Activated naive CD8-positive, alpha-beta T cell treated with anti-CD3 and anti-CD28 coated beads, Interleukin-2, amount 50 U/mL, for 24 hours (primary cell): ENCODE measurements at places on chromosomes 13 and 19.

GRCh38 chr19:13095934-13096927 lies 6.4 kb downstream of the LYL1 start:
- no peak for DNase-seq

DNA sequence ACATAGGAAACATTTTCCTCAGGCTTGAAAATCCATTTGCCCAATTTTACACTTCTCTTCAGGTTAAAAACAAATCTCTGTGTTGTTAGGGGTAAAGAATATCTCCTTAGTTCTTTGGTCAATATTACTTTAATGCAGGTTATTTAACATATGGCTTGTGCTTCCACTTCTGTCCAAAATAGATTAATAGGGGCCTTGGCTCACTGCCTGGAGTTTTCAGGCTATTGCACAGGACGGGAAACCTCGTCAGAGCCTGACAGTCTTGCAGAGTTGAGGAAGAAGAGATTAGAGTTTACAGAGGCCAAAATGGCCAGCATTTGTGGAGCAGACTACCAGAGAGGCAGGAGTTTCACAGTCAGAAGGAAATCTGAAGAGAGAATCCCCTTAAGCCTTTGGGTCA lies 863.9 kb upstream of the GPC6 start:
- DNase-seq, result no peak

DNA sequence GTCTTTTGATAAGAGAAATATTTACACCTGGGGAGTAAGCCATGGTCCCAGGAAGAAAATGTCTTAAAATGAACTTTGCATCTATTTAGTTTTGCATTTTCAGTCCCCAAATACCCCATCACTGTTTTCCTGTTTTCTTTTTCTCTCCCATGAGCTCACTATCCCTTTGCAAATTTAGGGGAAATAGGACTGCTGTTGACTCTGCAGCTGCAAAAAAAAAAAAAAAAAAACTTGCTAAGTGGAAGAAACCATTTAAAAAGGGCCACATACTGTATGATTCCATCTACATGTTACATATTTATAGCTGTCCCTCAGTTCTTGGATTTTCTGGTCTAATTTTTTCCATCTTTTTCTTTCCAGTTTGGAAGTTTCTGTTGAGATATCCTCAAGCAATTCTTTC lies 98.2 kb upstream of the SERP2 start:
- no peak for DNase-seq

DNA sequence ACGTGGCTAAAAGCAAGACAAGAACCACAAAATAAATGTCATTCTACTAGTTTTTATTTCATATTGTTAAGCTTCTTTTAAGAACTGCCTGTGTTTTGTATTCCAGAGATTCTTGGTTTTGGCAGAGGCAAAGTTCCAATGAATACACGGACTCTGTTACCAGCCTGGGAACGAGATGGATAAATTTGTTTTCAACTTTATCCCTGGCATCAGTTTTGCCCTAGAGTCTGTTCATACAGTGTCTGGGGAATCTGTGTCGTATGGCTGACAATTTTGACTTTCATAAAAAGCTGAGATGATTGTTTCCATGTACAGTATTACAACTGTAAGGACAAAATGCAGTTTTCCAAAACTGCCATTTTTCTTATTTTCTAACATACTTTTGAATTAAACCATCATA lies 327.6 kb downstream of the TBC1D4 start:
- no peak for DNase-seq
